ENCODE measurements at places on chromosomes 4 and X.

DNA sequence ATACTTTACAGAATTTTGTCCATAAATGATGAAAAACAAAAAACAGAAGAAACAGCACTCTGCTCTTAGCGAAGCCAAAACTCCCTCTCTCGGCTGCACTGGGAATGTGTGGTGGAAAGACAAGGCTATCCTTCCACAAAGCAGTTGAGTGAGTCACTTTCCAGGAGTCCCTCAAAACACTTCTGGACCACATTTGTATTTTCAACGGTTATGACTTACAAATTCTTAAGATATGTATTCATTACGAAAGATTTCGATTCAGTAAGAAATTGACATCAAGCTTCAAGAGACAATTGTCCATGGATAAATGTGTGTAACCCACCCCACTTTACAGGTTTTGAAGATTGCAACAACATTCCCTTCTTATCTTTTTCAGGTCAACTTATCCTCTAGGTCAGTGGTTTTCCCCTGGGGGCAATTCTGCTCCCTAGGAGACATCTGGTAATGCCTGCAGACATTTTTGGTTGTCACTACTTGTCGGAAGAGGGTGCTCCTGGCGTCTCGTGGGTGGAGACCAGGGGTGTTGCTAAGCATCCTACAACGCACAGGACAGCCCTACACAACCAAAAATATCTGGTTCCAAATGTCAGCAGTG, 66.7 kb upstream of the MTNR1A start:
- no peak for DNase-seq

DNA sequence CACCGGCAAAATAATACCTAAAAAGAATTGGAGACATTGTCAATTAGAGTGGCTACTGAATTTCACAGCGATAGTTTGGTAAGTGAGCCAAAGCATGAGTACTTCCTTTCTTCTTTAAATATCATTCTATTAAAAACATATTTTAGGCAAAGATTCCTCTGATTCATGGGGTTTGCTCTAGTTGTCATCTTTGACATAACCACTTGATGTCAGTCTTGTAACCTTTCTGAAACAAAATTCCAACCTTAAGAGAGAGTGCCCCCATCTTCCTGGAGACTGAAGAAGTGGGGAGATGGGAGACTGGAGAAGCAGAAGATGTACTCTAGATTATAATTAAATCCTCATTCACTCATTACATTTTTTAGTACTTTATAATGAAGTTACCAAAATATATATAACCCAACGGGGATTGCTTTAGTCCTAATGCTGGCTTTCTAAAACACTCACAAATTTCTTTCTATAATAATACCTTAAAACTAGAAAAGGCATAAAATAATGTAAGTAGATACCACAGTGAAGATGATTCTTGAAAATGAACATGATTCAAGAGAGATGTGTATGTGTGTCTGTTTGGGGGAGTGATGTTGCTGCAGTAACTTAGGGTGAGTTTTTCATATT, 96.4 kb downstream of the EMCN start:
- no peak for DNase-seq

GRCh38 chr4:24743206-24743605, 52.2 kb upstream of the SOD3 start:
- no peak for DNase-seq

DNA sequence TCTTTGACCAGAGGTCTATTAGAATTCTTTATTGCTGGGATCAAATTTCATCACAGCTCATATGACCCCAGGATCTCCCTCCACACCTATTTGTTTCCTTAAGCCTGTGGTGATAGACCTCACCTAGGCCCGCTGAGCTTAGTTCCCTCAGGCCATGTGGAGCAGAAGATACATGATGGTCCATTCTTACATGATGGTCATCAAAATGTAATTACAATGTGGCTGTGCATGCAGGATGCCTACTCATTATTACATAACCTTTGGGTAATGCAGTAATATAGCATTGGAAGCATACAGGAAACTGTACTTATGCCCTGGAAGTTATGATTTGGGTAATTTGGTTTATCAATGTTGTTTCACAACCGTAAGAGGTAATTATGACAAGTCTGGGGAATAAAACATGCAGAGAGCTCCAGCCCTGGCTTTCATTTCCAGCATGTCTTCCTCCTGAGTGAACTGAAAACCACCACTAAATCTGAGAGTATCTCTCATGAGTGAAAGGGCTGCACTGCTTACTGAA, 67.0 kb upstream of the AGA start:
- no peak for DNase-seq

GRCh38 chr4:62797221-62797620, 1597.1 kb downstream of the ADGRL3 start:
- no peak for DNase-seq

- no peak for DNase-seq
Observed at GRCh38 chrX:54049801-54050200, 5.5 kb upstream of the PHF8 start.

DNA sequence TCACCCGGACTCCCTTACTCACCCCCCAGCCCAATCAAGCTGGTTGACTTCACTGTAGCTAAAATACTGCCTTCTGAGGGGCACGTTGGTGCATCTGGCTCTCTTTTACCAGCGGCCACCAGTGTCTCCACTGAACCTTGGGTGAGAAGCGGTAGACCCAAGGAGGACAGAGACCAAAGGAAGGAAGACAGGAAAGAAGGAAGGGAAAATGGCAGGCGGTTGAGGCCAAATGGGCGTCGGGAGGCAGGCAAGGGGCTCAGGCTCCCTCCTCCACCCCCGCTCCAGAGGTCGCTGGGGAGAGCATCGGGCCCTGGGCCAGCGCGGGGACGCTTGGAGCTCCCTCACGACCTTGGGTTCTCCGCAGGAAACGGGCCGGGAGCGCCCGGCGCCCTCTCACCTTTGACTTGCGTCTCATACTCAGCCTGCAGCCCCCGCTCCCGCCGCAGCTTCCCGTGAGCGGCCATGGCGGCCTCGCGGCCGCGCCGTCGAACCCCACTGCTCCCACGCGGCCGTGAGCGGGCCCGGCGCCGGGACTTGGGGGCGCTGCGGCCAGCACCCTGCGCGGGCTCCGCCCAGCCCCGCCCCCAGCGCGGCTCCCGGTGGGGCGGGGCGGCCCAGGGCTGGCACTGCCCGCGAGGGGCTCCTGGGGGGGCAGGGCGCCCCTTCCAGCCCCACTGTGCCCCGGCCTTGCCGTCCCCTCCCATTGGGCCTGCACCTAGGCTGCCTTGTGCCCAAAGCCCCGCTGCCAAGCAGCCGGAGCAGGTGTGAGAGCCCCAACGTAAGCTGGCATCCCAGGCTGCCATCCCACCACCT, at the start of gene ARHGAP4:
ARHGAP4 (minus strand) TSS at position 526 of the 813 bp plus-strand sequence; CDS start at position 464, 62 bp downstream.
- DNase-seq = no peak

GRCh38 chr4:7668271-7668670, 233.5 kb upstream of the PSAPL1 start:
- DNase-seq = no peak

- no peak for DNase-seq
Observed at GRCh38 chr4:16812041-16812440, 86.4 kb downstream of the LDB2 start.

DNA sequence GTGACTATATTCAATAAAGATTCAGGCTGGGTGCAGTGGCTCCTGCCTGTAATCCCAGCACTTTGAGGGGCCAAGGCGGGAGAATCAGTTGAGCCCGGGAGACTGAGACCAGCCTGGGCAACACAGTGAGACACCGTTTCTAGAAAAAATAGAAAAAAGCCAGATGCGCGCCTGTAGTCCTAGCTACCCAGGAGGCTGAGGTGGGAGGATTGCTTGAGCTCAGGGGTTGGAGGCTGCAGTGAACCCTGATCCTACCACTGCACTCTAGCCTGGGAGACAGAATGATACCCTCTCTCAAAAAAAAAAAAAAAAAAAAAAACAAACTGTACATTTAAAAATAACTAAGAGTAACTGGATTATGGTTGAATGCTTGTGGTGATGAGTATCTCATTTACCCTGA, 1.1 kb downstream of the NUDT6 start:
- DNase-seq = no peak

GRCh38 chr4:11228530-11228929, 200.2 kb downstream of the HS3ST1 start:
- DNase-seq = no peak

- DNase-seq = no peak
Observed at GRCh38 chrX:16903274-16904022, 33.3 kb upstream of the RBBP7 start.

DNA sequence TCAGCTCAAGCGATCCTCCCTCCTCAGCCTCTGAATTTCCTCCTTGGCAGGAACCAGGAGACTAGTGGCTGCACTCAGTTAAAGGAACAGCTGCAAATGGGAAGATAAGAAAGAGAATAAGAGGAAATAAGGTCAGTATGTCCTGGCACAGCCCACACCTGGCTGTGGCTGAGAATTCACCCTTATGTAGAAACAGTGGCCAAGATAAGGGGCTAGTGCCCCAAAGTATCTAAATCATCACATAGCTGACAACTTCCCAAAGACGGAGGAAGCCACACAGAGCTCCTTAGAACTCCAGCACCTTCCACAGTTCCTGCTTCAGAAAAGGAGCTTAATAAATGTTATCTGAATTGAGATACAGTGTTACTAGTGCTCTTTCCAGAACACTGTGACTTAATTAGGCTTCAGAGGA, 2.3 kb upstream of the CHIC2 start:
- no peak for DNase-seq

DNA sequence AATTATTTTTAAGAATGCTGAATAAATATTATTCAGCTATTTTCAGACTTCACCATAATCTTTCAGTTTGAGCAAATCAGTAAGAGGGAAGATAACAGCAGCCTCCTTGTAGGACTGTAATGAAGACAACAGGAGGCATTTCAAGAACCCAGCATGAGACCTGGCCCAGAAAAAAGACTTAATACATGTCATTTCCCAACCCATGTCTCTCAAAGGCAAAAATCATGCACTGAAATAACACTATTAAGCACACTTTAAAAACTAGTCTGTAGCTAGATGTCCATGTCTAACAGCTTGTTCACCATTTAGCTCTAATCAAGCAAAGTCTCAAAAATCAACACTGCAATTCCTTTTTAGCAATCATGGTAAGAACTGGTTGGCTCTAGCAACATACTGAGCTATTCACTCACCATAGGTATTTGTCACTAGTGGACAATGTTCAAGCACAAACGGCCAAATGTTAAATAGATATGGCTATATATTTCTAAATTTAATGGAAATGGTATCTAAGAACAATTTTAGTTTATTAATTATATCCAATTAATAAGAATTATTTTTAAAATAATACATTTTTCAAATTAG, 109.9 kb downstream of the WDFY3 start:
- no peak for DNase-seq

- DNase-seq = no peak
Observed at GRCh38 chr4:123972031-123972430, 575.4 kb downstream of the SPRY1 start.

- DNase-seq = no peak
Observed at GRCh38 chr4:146158036-146158745, 17.3 kb upstream of the LSM6 start.

DNA sequence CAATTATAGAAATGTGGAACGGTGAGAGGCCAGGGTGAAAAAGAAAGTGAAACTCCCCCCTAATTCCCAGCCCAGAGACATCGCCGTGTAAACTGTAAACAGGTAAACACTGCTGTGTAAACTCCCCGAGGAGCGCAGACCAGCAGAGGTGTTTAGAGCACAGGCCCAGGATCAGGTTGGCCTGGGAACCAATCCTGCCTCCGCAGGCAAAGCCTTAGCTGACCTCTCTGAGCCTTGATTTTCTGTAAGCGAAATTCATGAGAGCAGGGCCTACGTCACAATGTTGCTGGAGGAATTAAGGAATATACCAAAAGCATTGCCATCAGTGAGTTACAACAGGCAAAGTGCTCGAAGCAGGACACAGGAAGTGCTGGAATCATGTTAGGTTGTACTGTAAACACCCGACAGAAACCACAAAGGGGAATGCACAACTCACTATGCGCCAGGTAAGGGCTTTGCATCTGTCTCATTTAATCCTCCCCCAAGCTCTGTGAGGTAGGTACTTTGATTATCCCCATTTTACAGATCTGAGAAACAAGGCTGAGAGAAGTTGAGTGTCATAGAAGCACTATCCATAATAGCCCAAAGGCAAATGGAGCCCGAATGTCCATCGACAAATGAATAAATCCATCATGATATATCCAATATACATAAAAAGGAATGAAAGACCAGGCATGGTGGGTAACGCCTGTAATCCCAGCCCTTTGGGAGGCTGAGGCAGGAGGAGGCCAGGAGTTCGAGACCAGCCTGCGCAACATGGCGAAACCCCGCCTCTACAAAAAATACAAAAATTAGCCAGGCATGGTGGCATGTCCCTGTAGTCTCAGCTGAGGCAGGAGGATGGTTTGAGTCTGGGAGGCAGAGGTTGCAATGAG, 30.7 kb upstream of the KIAA0232 start:
- DNase-seq = no peak

- DNase-seq = no peak
Observed at GRCh38 chr4:142824368-142824767, 21.7 kb downstream of the INPP4B start.

DNA sequence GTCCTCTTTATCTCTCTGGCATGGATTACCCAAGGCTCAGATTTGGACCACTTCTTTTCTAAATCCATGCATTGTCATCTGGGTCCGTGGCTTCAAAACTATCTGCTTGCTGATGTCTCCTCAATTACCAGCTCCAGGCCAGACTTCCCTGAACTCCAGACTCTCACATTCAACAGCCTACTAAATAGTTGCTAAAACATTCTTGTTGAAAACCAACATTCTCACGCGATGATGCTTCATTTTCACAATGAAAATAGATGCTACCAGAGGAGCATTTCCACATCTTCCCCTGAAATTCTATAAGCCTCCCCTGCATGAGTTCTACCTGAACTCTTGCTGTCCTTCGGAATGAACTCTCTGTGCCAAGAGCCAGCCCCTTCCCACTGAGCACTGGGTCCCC, 5.2 kb upstream of the TLR6 start:
- no peak for DNase-seq

GRCh38 chr4:11182586-11183355, 245.9 kb downstream of the HS3ST1 start:
- DNase-seq = no peak

DNA sequence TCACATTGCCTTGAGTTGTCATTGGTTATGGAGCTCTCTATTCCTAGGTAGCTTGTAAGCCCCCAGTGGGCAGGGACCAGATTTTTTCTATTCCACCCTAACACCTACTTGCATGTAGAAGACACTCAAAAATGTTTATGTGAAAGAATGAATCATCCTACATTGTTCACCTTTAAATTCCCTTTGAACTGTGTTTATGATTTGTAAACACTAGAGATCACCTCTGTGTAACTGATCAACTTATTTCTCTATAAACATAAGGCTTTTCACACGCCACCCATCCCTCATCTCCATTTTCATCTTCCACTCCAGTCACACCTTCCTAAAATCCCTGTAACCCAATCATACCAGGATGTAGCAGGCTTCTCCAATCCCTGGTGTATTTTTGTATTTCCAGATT, 142.6 kb upstream of the LEF1 start:
- no peak for DNase-seq

GRCh38 chr4:81914623-81915022, 442.9 kb upstream of the RASGEF1B start:
- no peak for DNase-seq

- DNase-seq = no peak
Observed at GRCh38 chr4:112152521-112152920, 7.3 kb downstream of the FAM241A start.

GRCh38 chrX:75547783-75548182, 24.9 kb upstream of the ZDHHC15 start:
- DNase-seq = no peak

- DNase-seq = no peak
Observed at GRCh38 chr4:18531731-18532130, 510.2 kb upstream of the LCORL start.

Data from mesenteric fat pad (tissue), 1 donor.